ENCODE measurements at places on chromosomes 13 and 19.
A peak's percentile ranks its signal among the peaks of the same experiment; 100 is the strongest.

DNA sequence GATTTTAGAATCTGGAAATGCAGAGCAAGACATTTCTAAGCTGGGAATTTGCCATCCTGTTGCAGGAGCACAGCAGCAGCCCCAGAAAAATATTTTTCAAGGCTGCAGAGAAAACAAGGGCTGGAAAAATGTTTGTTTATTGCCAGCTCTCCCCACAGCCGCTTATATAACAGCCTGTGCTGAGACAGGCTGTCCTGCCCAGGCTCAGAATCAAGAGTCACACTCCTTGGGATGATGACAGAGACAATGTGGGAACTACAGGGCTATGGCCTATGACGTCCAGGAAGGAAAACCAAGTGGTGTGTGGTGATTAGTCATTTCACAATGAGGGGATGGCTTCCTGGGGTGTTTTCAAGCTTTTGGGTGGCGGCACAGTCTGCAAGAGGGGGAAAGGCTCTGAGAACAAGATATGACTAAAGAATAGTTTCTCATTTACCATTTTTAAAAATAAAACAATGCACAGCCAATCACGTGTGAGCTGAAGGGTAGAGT lies 136.3 kb upstream of the SERP2 start:
- DNase-seq, result no peak

DNA sequence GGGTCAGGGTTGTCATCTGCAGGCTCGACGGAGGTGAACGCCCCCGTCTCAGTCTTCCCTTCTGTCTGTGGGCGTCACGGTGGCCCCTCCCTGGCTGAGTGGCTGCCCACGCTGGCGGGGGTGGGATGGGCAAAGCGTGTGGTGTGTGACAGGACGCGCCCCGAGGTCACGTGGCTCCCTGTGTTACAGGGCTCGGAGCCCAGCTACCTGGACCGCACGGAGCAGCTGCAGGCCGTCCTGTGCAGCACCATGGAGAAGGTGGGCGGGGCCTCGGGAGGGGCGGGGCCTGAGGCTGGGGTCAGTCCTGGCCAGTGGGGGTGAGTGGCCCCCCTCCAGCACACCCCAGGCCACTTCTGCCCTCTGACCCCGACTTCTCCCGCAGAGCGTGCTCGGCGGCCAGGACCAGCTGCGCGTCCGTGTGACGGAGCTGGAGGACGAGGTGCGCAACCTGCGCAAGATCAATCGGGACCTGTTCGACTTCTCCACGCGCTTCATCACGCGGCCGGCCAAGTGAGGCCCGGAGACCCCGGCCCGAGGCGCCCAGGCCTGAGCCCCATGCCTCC lies 6.3 kb upstream of the GRIN3B start:
- DNase-seq, result no peak

GRCh38 chr13:35389535-35389934 lies 87.0 kb downstream of the MAB21L1 start:
- DNase-seq, result no peak

DNA sequence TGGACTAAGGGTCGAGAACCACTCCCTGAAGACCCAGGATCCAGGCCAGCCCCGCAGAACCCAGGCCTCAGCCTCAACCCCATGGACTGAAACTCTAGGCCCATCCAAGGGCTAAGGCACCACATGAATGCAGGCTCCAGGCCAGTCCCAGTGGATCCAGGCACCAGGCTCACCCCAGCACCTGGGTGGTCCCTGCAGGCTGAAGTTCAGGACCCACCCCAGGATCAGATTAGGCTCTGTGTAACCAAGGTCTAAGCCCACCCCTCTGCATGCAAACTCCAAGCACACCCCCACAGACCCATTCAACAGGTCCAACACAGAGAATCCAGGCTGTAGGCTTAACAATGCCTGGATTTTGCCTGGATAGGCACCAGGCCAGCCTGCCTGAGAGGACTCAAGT lies 1876.2 kb downstream of the PCDH9 start:
- no peak for DNase-seq

- DNase-seq, result peak; percentile 88
Observed at GRCh38 chr13:20161275-20161950, 561 bp upstream of the GJA3 start.

DNA sequence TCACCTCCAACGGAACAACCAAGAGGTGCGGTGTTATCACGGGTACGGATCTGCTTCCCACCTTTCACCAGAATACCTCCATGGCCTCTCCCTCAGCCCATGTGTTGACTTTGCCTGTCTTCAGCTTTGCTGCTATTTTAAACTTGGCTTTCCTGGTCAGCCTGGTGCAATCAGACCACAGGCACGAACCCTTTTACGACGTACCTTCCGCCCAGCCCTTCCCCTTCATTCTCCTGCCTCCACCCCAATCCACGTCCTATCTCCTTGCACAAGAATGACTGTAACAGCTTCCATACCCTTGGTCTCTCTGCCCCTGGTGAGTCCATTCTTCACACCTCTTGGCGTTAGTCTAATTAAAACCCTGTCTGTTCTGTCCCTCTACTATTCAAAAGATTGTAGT lies 431.7 kb downstream of the EFNB2 start:
- no peak for DNase-seq

Measured in spleen (tissue), 13 donors.